ENCODE measurements at places on chromosomes 5 and 9.

DNA sequence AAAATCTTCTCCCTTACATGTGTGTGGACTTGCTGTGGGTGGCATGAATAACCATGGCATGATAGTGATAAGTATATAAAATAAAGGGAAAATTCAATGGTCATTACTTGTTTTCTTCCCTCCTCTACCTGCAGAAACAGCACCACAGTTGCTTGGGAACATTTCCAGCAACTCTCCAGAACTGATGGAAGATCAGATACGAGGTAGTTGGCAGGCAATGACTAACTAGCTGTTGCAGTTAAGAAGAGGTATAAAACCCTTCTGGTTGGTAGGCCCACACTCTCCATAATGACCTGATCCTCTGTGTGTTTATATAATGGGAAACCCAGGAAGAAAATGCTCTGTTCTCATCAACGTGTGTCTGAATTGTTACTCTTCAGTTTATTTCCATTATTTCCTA lies 185.9 kb downstream of the SYK start:
- H3K27ac ChIP-seq = no peak overlapping the region
- H3K4me3 ChIP-seq = no peak overlapping the region
- H3K4me1 ChIP-seq = no peaks in the 10 kb centered on the region
- no peaks in the 10 kb centered on the region for H3K27me3 ChIP-seq

- H3K27ac ChIP-seq = no peak overlapping the region
- DNase-seq = no peak
- H3K4me1 ChIP-seq = no peaks in the 10 kb centered on the region
- no peak overlapping the region for H3K4me3 ChIP-seq
- no peaks in the 10 kb centered on the region for H3K27me3 ChIP-seq
Observed at GRCh38 chr9:80866121-80866520, 823.2 kb downstream of the TLE1 start.

DNA sequence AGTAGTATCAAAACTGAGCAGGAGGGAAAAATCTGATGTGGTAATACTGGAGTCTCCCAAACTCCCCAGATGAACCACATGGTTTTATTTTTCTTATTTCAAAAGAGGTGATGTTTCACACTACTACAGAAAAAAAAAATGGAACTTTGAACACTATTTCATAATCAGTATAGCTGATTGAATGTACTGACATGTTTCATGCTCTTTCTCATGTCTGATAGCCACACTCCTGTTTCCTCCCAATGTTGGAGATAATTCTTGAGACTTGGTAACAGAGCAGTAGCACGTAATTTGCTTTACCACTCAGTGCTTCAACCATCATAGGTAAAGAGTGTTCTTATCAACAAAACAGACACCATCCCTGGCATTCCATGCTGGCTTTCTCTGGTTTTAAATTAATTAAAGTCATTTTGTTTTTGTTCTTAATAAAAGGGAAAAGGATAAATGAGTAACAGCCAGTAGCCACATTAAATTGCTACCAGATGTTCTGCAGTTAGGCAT lies 85.2 kb downstream of the MUSK start:
- H3K27me3 ChIP-seq = no peaks in the 10 kb centered on the region
- H3K27ac ChIP-seq = no peak overlapping the region
- no peak overlapping the region for H3K4me3 ChIP-seq
- no peaks in the 10 kb centered on the region for H3K36me3 ChIP-seq

GRCh38 chr5:35227720-35228119 lies 2.6 kb downstream of the PRLR start:
- no peaks in the 10 kb centered on the region for H3K27me3 ChIP-seq
- peaks cover 14% of the 10 kb centered on the region for H3K4me1 ChIP-seq
- no peak overlapping the region for H3K27ac ChIP-seq
- no peaks in the 10 kb centered on the region for H3K36me3 ChIP-seq
- no peak for DNase-seq

DNA sequence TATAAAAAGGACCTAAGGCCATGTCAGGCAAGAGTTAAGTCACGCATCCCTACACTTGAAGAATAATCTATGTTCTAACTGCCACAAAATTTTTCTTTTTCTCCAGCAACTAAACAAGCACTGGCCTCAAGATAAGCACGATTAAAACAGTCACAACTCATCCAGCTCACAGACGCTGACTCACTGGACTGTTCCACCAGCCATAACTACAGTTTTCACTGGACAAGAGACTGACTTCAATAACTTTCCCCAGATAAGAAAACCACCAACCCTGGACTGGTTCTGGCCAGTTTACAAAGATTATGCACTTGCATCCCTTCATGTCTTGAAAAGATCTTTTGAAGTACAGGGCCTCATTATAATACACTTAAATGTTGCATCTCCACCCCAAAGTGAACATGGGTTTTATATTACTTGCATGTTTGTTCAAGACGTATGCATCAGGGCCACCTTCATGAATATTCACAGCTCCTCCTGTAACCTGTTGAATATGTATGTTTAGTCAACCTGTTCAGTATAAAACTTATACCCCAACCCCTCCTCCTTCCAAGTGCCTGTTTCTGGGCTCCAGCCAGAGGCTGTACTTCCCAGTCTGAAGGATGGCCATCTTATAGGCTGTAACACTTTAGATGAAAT lies 129.3 kb upstream of the EPB41L4A start:
- H3K27ac ChIP-seq = peak overlapping the region; percentile 25
- no peak overlapping the region for H3K4me3 ChIP-seq
- no peaks in the 10 kb centered on the region for H3K36me3 ChIP-seq
- no peaks in the 10 kb centered on the region for H3K27me3 ChIP-seq
- no peaks in the 10 kb centered on the region for H3K4me1 ChIP-seq
- DNase-seq = no peak

DNA sequence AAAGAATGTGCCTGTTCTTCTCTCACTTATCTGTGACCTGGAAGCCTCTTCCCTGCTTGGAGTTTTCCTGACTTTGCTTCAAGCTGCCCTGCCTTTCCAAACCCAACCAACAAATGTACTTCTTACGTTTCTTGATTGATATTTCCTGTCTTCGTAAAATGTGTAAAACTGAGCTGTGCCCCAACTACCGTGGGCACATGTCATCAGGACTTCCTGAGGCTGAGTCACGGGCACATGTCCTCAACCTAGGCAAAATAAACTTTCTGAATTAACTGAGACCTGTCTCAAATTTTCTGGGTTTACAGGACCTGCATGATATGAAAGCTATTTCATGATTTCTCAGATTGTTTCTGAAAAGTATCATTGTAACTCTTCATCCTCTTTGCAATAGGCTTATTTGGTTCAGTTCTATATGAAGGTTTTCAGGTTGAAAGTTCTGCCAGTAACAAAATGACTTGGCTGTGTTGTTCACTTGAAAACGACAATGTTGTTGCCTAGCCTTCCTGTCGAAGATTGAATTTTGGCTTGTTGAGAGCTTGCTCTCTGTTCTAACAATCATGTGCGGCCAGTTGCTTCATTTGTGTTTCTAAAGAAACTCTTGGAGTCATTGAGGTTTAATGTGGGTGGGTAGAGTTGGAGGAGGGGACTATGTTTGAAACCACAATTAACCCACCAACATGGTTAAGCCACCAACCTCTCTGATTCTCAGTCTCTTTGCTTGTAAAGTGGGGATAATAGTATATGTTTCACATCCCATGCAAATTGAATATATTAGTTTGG lies 145.6 kb downstream of the FBXL7 start:
- H3K4me1 ChIP-seq = peaks cover 37% of the 10 kb centered on the region
- H3K4me3 ChIP-seq = no peak overlapping the region
- DNase-seq = no peak
- H3K36me3 ChIP-seq = no peaks in the 10 kb centered on the region
- peak overlapping the region; percentile 18 for H3K27ac ChIP-seq

- H3K4me3 ChIP-seq = no peak overlapping the region
- H3K27me3 ChIP-seq = no peaks in the 10 kb centered on the region
- H3K4me1 ChIP-seq = no peaks in the 10 kb centered on the region
- DNase-seq = no peak
- H3K27ac ChIP-seq = no peak overlapping the region
Observed at GRCh38 chr5:120354126-120354525, 110.0 kb upstream of the PRR16 start.

DNA sequence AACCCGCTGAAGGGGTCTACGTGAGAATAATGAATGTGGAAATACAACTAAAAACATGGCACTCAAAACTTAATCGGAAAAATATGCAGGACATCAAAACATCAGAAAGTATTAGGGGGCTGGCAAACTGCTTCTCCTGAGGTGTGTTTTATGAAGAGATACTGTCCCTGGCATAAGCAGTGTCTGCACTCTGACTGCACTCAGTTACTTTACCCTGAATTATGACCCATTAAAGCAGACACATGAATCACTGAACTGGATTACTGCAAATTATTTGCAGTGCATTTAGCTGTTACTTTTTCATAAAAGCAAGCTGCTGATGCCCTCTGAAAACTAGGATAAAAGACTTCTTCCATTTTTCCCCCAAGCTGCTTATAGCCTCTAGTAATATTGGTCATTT lies 164.9 kb downstream of the AP3B1 start:
- no peaks in the 10 kb centered on the region for H3K27me3 ChIP-seq
- no peak for DNase-seq
- H3K27ac ChIP-seq = no peak overlapping the region
- H3K36me3 ChIP-seq = peaks cover 10% of the 10 kb centered on the region

DNA sequence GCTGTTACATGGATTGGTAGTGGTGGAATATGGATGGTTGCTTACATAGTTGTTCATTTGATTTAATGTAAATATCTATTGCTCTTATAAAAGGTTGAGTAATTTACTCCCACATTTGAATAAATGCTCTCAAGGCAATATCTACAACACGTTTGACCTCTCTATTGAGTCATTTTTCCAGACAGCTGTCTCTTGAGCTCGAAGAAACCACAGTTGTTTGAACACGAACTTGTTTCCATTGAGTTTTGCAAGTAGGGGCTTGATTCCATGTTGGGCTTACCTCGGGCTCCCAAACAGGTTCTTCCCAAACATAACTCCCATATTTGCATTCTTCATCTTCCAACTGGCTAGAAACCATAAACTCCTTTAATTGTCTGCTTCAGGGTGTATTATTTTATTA lies 115.0 kb upstream of the HMHB1 start:
- no peak overlapping the region for H3K4me3 ChIP-seq
- no peak for DNase-seq
- no peaks in the 10 kb centered on the region for H3K4me1 ChIP-seq
- no peaks in the 10 kb centered on the region for H3K27me3 ChIP-seq
- no peaks in the 10 kb centered on the region for H3K36me3 ChIP-seq
